ENCODE measurements at places on chromosomes 6 and 20. TPM values are rescaled to one million over a fixed set of nuclear protein-coding genes. Genes with fewer than 3 reads are reported as not detected.

GRCh38 chr6:133834472-133835170, 54.3 kb upstream of the TCF21 start:
- DNase-seq: no peak

DNA sequence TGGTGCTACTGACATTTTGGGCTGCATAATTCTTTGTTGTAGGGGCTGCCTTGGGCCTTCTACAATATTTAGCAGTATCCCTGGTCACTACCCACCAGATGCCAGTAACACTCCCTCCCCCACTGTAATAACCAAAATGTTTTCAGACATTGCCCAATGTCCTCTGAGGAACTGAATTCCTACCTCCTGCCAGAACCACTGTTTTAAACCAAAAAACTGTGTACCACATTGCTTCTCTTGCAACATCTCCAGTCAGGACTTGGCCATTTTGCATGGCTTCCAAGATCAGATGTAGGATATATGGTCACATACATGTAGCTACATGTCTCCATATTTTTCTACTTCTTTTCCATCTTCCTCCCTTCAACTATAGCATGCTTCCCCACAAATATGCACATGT, 97.4 kb upstream of the IFNGR1 start:
- no peak for DNase-seq

DNA sequence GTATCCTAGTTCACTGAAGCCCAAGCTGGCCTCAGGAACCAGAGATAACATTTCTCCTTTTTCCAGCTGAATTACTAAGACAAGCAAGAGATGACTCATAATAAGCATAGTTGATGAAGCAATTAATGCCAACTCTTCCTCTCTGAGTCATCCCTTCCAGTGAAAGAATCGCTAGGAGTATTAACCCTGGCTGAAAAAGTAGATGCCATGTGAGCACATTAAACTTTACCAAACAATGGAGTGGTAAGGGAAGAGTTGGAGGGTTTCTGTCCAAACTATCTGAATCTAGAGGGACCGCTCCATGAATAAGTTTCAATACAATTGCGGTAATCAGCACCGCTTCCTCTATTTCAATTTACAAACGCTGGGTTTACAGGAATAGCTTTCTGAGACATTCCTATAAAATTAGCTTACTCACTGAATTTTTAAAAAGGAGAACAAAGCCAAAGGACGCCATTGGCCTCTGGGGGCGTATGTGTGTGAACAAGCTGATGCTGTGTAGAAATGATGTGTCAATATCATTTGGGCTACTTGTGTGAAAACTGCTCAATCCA, 48.3 kb downstream of the ATXN1 start:
- no peak for DNase-seq

Gene SMIM29
- total RNA-seq: 24.2 TPM

Gene HAO1
- total RNA-seq: not detected

Gene BTNL2
- total RNA-seq: not detected
